ENCODE measurements at places on chromosomes 6 and 20.

GRCh38 chr20:63738687-63739129, 868 bp upstream of the SLC2A4RG start:
- DNase-seq, result no peak

DNA sequence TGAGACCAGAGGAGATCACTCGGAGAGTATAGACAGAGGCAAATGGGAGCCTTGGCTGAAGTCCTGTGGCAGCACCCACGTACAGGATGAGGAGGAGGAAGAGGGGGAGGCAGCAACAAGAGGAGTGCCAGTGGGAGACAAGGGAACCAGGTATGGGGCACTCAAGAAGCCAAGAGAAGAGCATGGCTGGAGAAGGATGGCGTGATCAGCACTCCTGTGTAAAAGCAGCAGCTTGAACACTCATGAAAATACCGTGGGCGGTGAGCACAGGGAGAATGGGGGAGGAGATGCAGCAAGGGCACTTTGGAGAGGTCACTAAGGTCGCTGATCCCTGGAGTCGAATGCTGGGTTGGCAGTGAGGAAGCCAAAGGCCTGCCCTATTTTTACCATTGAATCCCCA, 51.2 kb upstream of the PRND start:
- no peak for DNase-seq

DNA sequence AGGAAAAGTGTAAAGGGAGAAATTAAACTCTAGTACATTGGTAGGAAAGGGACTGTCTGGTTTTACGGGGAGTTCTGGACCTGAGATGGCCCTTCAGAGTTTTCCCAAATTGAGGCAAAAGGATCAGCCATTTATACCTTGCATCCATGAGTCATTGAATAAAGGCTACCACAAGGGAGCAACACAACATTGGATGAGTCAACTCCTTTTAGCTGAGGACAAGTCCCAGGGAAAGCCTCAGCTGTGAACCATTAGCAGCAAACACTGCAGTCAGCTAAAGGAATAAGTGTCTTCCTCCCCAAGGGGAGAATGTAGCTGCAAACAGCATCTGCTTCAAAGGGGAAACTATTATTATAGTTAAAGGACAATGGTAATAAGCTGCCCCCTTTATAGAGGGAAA, 468.7 kb upstream of the ID4 start:
- no peak for DNase-seq

DNA sequence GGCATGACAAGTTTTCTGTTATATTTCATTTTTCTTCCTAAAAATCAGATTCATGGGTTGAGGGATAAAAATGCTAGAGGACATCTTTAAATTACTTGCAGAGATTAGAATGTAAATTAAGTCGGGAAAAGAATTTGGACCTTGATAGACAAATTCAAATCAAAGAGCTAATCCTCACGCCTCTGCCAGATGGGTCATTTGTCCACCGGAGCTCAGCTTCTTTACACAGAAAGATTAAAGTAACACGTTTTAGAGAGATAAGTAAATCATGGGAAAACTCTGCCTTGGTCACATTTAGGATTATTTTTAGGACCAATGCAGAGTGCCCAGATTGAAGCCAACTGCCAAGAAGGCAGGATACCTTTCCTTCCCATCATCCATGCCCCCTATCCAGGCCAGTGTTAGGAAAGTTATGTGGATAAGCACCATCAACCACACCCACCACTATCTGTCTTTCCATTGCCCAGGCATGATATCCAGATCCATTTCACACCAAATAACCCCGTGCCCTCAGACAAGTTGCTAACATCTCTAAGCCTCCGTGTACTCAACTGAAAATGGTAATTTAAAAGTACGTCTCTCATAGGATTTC, 397.4 kb upstream of the PLCB4 start:
- no peak for DNase-seq

- DNase-seq, result no peak
Measured at GRCh38 chr20:10511170-10511508, 76.0 kb downstream of the SLX4IP start.

GRCh38 chr20:56222945-56223344, 25.6 kb upstream of the MC3R start:
- DNase-seq, result no peak

- DNase-seq, result no peak
Measured at GRCh38 chr6:114520976-114521375, 178.2 kb upstream of the HS3ST5 start.

GRCh38 chr6:122049341-122049740, 350.1 kb upstream of the HSF2 start:
- peak; percentile 36 for DNase-seq

DNA sequence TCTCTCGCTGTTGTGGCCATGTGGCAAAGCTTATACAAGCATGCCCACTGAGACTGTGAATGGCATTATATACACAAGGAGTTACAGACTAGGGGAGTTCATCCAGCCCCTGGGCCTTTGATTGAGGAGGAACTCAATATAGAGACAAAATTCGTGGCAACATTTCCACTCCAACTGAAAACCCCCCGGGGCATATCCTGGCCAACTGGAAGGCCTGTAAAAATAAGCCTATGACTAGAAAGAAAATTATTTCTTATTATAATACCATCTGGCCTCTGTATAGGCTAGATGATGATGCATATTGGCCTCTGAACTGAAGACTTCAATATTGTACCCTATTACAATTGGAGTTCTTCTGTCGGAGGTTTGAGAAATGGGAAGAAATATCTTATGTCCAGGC, 175.5 kb upstream of the GJE1 start:
- DNase-seq, result no peak

DNA sequence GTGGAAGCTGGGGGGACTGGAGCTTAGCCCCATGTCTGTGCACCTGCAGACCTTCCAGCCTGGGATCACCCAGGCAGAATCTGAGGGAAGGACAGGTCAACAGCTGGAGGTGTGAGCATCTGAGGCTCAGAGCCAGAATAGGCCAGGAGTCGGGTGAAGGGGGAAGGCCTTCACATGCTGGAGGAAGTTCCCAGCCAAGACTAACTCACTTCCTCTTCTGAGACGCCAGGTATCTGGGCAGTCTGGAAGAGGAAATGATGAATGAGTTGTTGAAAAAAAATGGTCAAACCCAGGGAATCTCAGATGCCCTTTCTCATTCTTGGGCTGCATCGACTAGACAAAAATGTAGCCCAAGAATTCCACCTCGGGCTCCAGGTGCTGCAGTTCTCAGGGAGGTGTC, 73.6 kb upstream of the TIAM2 start:
- no peak for DNase-seq

GRCh38 chr6:41438746-41439145, 103.3 kb downstream of the NCR2 start:
- no peak for DNase-seq

- DNase-seq, result no peak
Measured at GRCh38 chr6:16947375-16948015, 154.4 kb upstream of the STMND1 start.

DNA sequence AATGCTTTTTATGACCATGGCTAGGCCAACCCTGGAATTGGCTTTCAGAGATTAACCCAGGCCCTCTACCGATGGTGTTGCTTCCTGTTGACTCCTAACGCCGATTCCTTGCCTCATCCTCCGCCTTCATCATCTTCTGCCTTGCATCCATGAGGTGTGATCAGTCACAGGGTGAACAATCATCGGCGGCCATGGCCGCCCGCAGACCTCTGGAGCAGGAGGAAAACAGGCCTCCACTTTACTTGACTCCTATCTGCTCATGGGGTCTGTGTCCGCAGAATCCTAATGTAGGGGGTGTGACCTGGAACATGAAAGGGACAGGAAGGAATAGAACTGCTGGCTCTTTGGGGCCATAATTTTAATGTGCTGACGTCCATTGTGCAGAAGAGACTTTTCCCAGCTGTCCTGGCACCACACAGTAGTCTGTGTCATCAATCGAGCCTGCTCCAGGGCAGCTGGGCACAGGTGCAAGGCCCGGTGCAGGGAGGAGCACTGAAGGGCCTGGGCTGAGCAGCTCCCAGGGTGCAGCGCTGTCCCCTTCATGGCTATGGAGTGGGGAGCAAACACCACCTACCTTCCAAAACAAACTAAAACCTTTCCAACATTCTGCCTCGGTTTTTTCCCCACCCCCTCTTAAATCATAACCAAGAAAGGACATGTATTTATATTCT, 8.0 kb downstream of the SLC22A3 start:
- DNase-seq, result no peak

GRCh38 chr20:63085151-63085861, 78.5 kb upstream of the BHLHE23 start:
- DNase-seq, result no peak

GRCh38 chr20:55424968-55425367, 580.4 kb downstream of the CBLN4 start:
- peak; percentile 11 for DNase-seq

DNA sequence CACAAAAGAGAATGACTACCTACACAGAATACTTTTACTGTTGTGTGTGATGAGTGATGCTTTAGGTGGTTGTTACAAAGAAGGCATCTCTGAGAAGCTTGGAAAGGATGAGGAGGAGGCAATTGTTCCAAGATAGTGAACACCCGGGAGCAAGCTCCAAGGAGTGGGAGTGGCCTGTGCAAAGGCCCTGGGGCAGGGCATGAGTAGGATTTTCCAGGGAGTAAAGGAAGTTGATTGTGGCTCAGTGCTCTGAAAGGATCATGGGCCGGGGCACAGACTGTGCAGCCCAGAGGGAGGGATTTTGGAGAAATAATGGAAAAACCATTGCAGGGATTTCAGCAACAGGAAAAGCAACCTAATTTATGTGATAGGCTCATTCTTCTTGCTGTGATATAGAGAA, 264.3 kb downstream of the CDH26 start:
- DNase-seq, result no peak

DNA sequence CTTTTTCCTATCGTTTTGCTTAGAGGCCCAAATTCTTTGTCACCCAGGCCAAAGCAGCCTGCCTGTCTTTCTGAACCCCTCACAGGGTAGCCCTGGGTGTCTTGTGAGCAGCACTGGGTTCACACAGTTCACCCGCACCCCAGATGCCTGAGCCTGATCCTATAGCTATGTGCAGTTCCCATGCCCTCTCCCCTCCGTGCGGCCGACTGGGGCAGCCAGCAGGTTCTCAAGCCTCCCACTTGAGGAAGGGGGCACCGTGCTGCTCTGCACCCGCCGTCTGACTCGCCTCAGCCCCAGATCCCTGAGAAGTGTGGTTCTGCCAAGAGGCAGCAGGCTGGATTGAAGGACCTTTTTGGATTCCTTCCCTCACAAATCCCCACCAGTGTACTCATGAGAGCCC, 89.0 kb downstream of the PSMB1 start:
- DNase-seq, result no peak

- DNase-seq, result no peak
Measured at GRCh38 chr6:106750142-106750918, 121.0 kb downstream of the QRSL1 start.

DNA sequence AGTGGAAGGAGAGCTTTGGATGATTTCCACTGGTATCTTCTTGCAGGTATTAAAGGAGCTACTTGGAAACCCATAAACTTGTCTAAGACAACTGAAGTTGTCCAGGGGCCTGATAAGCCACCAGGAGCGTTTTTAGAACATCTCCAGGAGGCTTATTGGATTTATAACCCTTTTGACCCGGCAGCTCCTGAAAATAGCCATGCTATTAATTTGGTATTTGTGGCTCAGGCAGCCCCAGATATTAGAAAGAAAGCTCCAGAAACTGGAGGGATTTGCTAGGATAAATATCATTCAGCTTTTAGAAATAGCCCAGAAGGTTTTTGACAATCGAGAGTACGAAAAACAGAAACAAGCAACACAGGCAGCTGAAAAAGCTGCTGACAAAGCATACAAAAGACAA, 461.0 kb upstream of the HTR1E start:
- DNase-seq, result no peak

GRCh38 chr6:11607383-11607782, 69.8 kb downstream of the TMEM170B start:
- no peak for DNase-seq

- DNase-seq, result no peak
Measured at GRCh38 chr6:112594886-112595594, 247.9 kb downstream of the RFPL4B start.

GRCh38 chr6:165649166-165650137, 13.6 kb downstream of the PDE10A start:
- peak; percentile 42 for DNase-seq

GRCh38 chr6:1070085-1070521, 241.8 kb upstream of the FOXQ1 start:
- no peak for DNase-seq

DNA sequence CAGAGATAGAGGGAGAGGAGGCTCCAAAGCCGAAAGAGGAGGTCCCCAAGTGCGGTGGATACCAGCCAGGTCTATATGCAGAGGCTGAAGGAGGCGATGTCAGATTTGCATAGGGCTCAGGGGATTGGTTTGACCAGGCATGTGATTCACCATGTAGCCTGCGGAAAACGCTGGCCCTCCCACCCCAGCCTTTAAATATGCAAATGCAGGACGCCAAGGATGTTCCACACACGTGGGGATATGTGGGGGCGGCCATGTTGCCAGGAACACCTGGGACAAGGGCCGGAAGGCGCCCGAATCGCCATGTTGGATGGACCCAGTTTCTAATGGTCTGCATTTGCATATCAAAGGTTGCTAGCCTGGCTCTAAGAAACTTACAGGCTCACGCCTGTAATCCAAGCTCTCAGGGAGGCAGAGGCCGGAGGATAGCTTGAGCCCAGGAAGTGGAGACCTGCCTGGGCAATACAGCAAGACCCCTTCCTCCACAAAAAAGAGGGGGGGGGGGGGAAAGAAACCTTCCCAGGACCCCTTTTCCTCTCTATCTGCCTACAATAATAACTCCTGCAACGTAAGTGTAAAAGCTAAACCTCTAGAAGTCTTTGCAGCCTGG, 110.5 kb downstream of the TULP4 start:
- DNase-seq, result no peak

DNA sequence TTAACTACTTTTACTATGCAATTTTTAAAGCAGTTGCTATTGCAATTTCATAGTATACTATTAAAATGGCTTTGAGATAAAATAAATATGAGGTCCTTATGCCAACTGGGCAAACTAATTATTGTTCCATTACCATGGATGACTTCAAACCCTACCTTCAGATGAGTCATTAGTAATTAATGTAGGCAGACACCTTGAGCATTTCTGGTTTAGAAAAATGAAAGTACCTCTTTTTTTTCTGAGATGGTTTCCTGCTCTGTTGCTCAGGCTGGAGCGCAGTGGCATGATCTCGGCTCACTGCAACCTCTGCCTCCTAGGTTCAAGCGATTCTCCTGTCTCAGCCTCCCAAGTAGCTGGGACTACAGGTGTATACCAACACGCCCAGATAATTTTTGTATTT, 11.9 kb downstream of the ASF1A start:
- DNase-seq, result no peak

DNA sequence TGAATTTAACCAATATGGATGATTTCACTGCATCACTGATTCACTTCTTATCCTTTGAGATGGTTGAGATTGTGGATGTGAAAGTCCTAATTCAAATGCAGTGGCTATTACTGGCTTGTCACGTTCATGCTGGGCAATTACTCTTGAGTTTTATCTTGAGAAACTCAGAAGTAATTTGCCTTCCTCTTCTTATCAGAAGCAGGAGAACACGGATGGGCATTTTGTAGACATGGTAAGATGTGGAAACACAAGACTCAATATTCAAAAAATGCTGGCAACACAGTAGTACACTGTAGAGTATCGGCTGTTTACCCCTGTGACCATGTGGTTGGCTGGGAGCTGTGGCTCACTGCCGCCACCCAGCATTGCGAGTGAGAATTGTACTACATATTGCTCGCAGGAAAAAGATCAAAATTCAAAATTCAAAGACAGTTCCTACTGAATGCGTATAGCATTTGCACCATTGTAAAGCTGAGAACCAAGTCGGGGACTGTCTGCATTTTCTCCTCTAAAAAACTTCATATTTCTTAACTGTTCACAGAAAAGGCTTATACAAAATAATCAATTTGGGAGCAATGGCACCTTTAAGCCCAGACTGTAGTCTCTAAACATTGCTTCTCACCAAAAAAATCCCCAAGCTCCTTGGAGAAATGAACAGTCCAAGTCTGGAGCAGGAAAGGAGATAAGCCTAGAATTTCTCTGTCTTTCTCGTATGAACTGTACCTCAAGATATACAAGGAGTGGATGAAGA, 61.9 kb upstream of the ELOVL5 start:
- DNase-seq, result no peak

Measured in retina (tissue), 1 donor.